ENCODE measurements at places on chromosomes 7 and 10. TPM values are rescaled to one million over a fixed set of nuclear protein-coding genes. Genes with fewer than 3 reads are reported as not detected.

LRRC17 gene
- polyA plus RNA-seq = 103 TPM

DNA sequence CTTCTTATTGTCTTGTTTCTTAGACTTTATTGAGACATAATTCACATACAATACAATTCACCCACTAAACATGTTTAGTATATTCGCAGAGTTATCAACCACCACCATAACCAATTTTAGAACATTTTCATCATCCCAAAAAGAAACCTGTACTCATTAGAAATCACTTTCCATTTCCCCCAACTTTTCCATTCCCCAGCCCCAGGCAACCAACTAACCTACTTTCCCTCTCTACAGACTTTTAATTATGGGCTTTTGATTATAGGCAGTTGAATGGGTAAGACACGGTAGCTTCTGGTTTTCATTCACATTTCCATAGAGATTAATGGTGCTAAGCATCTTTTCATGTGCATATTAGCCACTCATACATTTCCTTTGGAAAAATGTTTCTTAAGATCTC, 24.2 kb upstream of the OTUD1 start:
- DNase-seq = no peak

DNA sequence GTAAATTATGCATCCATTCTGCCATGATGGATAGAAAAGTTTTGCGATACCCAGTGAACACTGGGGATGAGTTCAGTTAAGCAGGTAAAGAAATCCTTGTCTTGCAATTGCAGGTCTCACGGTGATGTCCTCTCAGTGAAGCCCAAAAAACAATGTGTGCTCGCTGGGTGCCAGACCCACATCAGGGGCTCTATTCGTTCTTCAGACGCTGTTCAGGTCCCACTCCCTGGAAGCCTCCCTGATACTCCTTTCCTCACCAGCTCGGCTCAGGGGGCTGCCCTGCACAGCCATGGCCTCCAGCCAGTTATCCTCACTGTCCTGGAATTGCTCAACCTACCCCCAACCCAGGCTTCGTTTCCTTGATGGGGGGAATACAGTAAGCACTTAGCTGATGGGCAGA, 323.5 kb downstream of the ADARB2 start:
- DNase-seq = no peak

DNA sequence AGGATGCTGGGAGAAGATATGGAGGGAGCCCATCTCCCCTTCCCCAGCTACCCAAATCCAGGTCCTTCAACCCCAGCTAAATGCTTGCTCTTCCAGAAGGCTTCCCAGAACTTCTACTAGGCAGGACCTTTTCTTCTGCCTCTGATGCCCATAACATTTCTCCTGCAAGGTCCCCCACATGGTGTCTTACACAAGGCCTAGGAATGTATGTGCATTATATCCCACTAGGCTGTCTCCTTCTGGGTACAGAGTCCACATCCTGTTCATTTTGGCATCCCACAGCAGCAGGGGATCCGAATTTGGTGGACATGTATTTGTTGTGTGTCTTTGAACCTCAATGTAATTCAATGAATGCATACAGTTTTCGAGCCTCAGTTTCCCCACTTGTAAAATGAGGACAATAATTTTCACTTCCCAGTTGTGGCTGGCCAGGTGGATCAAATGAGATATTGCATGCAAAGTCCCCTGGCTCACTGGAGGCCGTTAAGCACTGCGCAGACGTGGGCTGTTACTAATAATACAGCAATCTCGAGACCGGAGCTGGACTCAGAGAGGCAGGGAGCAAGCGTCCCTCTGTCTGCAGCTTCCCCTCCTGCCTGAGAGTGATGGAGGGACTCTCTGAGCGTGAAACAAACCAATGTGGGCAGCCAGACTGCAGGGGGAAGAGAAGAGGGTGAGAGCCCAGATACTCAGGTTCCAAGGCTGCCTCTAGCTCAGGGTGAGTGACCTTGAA, 18.6 kb upstream of the YWHAG start:
- no peak for DNase-seq
